ENCODE measurements at places on chromosomes 2 and 18.

DNA sequence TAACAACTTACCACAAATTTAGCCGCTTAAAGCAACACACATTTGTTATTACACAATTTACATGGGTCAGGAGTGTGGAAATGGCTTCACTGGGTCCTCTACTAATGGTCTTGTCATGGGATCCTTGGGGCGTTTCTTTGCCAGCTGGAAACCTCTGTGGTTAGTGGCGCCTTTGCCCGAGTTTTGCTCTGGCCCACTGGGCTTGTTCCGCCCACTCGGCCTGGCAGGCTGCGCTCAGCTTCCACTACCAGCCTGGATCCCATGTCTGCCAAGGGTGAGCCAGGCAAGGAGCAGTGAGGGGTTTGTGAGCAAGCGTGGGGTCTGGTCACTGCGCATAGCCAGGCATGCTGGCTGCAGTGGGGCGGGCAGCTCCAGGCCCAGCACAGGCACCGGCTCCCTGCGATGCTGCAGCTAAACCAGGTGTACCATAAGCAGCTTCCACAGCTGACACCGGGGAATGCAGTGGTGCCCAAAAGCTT is 16.2 kb upstream of the MBD2 start:
- DNase-seq: no peak

- no peak for DNase-seq
These were observed 48.8 kb downstream of the RAB27B start for GRCh38 chr18:54877076-54877475.

- DNase-seq: no peak
These were observed 209.2 kb upstream of the CDH19 start for GRCh38 chr18:66813138-66813537.

GRCh38 chr18:5064841-5065370 is 132.2 kb downstream of the AKAIN1 start:
- DNase-seq: no peak

- DNase-seq: no peak
These were observed 224.9 kb downstream of the ASXL3 start for GRCh38 chr18:33802955-33803354.

- DNase-seq: no peak
These were observed 17.3 kb downstream of the PCARE start for GRCh38 chr2:29057006-29057405.

GRCh38 chr2:240556553-240557100 is 1.2 kb downstream of the ANKMY1 start:
- DNase-seq: peak; percentile 62

DNA sequence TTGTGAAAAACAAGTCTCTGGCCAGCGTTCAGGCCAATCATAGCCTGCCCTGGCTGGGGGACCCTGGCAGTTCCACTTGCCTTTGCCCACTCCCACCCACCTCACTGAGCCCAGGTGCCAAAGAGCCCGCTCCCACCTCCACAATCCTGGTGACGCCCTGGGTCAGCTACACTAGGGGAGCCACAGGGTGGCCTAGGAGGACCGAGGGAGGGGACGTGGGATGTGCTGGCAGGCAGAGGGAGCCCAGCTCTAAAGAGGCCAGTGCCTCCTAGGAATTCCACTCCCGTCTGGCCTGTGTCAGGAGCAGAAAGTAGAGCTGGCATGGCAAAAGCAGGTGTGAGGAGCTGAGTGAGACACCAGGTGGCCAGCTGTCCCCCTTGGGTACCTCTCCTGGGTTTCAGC is 49.3 kb downstream of the TNS1 start:
- no peak for DNase-seq

DNA sequence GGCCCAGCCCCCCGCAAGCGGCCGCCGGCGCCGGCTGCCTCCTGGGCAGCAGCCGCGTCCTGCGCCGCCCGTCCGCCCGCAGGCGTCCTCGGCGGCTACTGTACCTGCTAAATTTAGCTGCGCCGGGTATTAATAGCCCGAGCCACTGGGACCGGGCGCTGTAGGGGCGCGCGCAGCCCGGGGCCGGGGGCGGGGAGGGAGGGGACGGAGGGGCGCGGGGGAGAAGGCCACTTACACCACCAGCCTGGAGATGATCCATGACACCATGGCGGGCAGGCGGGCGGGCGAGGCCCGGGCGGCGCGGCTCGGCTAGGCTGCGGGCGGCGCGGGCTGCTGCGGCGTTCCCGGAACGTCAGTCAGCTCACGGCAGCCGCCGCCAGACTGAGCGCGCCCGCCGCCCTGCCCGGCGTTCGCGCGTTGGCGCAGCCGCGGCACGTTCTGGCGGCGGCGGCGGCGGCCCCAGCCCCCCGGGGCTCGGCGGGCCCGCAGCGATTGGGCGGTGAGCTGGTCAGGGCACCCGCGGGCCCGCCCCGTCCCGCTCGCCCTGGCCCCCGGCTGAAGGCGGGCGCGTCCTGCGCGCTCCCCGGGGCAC is at the start of gene REEP1:
Gene REEP1 (minus strand): TSS at position 383 of the 592 bp plus-strand sequence. CDS start 116 bp downstream, at position 267.
- peak; percentile 72 for DNase-seq

DNA sequence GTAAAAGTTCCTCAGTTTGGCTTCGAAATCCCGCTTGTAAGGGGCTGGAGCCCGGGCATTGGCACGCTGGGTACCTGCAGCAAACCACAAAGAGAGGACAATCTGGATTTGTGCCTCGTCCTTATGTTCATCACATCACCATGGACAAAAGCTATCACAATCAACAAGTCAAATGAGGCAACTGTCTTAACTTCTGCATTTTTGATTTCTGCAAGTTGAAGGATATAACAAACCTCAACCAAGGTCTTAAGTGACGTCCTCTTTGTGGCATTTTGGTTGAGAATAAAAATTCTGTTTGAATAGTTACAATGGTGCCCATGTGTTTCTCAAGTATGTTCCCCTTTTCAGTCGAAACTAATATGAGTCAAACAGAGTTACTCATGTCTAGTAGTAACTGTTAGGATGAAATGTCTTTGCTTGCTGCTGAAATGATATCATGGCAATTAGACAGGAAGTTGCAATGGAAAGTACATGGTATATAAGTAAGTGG is 70.8 kb upstream of the STK17B start:
- peak; percentile 58 for DNase-seq

GRCh38 chr2:106057206-106057605 is 136.9 kb downstream of the UXS1 start:
- DNase-seq: no peak

GRCh38 chr2:29655391-29656086 is 265.8 kb downstream of the ALK start:
- no peak for DNase-seq

DNA sequence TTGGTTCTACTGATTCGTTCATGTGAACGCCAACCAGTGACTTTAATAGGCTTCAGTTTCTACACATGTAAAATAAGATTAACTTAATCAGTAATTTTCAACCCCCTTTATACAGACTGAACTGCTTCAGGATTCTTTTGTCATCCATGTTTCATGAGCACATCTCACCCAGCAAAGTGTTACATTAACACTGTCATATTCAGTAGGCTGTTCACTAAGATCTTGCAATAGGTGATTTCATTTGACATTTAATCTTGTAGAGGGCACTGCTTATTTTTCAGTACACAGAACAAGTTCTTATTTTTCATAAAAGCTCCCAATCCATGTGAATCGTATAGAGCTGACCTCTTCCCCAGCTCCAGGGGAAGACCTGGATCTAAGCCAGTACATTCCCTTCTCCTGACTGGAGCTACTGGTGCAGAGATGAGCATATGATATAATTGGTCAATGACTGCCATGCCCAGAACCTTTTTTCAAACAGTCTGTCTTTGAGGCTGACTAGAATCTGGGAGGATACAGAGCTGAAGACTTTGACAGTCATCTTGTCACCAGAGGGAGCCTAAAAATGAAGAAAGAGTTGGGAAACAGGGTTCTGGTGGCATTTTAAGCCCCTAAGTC is 72.2 kb upstream of the CHRNA1 start:
- DNase-seq: no peak
